ENCODE measurements at places on chromosomes 2 and 18.

DNA sequence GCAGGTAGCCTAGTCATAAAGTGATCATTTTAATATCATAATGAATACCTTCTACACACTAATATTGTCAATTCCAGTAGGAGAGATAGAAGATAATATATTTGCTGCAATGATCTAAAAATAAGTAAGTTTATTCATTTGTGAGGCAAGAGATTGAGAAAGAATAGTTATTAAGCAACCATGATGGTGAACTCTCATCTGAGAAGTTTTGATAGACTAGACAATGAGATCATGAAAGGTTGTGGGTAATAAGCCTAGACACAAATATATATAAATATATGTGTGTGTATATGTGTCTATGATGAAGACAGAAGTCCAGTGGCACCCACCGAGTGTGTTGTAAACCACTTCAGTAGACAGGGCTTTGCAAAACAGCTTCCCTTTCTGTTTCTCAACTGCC lies 181.0 kb upstream of the CHST9 start:
- no peak for DNase-seq

DNA sequence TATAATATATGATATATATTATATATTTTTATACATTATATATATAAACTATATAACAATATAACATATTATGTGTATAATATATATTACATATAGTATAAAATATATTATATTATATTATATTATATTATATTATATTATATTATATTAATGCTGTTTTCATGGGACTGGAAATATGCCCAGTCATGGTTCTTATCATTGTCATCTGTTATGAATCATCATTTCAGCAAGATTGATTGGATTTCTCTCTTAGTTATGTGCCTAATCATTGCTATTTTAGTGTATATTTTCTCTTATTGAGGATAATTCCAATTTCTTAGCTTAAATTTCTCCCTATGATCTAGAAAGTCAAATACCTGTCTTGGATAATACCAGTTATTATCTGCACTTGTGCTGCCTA lies 617.8 kb downstream of the TRIB2 start:
- no peak for DNase-seq

GRCh38 chr2:206082298-206082843 lies 3.6 kb downstream of the INO80D start:
- no peak for DNase-seq

GRCh38 chr2:207483477-207483876 lies 46.3 kb upstream of the CREB1 start:
- no peak for DNase-seq

GRCh38 chr2:207320381-207321159 lies 154.8 kb upstream of the KLF7 start:
- DNase-seq: no peak

- no peak for DNase-seq
Observed at GRCh38 chr2:196487417-196487816, 152.1 kb upstream of the CCDC150 start.
